ENCODE measurements at places on chromosomes 2 and 18. TPM values are rescaled to one million over a fixed set of nuclear protein-coding genes. Genes with fewer than 3 reads are reported as not detected.

- DNase-seq: no peak
- peaks cover 18% of the 10 kb centered on the region for H3K27me3 ChIP-seq
- H3K27ac ChIP-seq: no peak overlapping the region
- no peak overlapping the region for H3K4me3 ChIP-seq
Measured at GRCh38 chr2:170404846-170405245, 226.9 kb downstream of the MYO3B start.

GRCh38 chr18:13039806-13040205 lies 48.6 kb downstream of the CEP192 start:
- H3K27me3 ChIP-seq: no peaks in the 10 kb centered on the region
- no peak overlapping the region for H3K4me3 ChIP-seq
- peaks cover 9% of the 10 kb centered on the region for H3K4me1 ChIP-seq
- no peak for DNase-seq

DNA sequence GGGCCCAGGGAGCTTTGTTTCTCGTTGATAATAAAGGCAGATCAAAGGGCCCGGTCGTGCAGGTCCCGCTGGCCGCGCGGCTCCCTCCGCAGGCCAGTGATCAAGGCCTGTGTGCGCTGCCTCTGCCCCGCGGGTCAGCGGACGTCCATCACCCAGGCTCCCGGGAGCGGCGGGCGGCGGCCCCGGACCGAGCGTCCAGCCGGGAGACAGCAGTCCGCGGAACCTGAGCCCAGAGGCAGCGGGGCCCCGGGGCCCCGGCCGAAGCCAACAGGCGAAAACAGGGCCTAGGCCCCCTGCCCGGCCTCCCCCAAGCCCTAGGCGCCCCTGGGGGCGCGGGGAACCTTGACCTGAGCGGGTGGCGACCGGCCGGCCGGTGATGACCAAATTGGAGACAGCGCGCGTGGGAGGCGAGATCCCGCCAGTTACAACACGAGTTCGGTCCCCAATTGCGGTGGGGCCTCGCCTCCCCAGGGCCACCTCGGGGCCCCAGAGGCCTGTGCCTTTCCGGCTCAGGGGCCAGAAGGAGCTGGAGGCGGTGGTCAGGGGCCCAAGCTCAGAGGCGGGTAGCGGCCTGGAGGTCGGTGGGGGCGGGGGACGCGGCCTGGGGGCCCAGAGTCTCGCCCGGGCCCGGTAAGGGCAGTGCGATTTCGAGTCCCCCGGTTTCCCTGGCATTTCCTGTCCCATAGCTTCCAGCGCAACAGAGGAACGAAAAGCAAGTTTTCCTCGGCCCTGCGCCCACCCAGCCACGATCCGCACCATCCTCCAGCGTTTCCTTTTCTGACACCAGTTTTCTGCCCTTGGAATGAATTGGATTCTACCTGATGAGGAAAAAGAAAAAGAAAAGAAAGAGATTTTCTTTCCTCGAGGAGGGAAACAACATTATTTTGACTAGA lies 5.9 kb downstream of the SP9 start:
- DNase-seq: no peak
- no peaks in the 10 kb centered on the region for H3K36me3 ChIP-seq
- peak overlapping the region; percentile 21 for H3K4me3 ChIP-seq
- H3K27ac ChIP-seq: no peak overlapping the region
- peaks cover 56% of the 10 kb centered on the region for H3K27me3 ChIP-seq

The APLF gene
- 4.3 TPM for total RNA-seq

DNA sequence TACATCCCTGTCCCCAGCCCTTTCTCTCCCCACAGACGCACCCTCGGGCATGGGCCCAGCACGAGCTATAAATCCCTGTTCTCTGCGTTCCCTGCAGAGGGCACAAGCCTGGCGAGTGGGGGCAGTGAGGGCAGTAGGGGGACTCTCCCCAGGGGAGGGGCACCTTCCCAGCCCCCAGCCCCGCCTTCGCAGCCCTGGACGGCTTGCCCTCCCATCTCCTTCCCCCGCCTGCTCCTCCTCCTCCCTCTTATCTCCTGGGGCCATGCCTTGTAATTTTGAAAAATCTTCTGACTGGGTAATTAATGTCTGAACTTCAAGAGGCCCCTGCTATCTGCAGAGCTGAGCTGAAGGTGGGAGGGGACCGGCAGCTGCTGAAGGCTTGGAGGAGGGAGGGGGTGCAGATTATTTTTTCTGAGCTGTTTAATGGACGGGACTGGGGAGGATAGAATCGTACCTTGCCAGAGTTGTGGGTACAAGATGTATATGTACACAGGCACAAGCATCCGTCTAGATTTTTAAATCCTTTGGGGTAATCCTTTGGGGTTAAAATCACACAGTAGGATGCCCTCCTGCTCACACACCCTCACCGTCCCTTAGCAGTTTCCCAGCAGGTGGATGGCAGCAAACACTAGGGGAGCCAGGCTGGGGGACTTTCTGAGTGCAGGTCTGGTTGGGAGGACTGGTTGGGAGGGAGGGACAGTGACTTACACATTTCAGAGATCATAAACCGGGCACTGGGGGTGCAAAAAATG lies 121.9 kb downstream of the SMAD7 start:
- no peaks in the 10 kb centered on the region for H3K27me3 ChIP-seq
- no peak overlapping the region for H3K27ac ChIP-seq

DNA sequence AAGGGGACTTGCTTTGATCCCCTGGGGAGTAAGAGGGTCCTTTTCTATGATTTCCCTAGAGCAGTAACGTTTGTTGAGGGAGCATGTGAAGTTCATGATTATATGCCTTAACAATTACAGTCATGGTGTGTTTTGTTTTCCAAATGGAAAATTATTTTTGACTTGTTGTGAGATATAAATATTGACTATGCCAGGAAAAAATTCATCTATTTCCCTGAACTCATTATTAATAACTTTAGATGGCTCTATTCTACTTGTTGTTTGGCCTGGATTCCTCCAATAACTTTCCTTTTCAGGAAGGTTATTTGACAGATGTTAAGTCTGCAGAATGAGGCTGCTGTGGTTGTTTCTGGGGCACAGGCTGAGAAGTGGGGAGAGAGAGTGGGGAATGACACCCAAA lies 72.1 kb upstream of the LMAN1 start:
- no peaks in the 10 kb centered on the region for H3K4me1 ChIP-seq
- H3K36me3 ChIP-seq: no peaks in the 10 kb centered on the region
- no peak for DNase-seq
- peaks cover 9% of the 10 kb centered on the region for H3K27me3 ChIP-seq
- H3K27ac ChIP-seq: no peak overlapping the region

The TMEM163 gene
- 0.11 TPM for total RNA-seq

- H3K27ac ChIP-seq: peak overlapping the region; percentile 92
- H3K4me1 ChIP-seq: peaks cover 57% of the 10 kb centered on the region
- peaks cover 21% of the 10 kb centered on the region for H3K36me3 ChIP-seq
- peak overlapping the region; percentile 46 for H3K4me3 ChIP-seq
- H3K27me3 ChIP-seq: no peaks in the 10 kb centered on the region
Measured at GRCh38 chr2:7523481-7524120, 606.4 kb downstream of the RNF144A start.

- H3K27me3 ChIP-seq: peaks cover 4% of the 10 kb centered on the region
- no peak overlapping the region for H3K4me3 ChIP-seq
- no peak overlapping the region for H3K27ac ChIP-seq
- no peaks in the 10 kb centered on the region for H3K4me1 ChIP-seq
- DNase-seq: peak; percentile 6
Measured at GRCh38 chr2:56130463-56131070, 53.2 kb upstream of the CCDC85A start.

DNA sequence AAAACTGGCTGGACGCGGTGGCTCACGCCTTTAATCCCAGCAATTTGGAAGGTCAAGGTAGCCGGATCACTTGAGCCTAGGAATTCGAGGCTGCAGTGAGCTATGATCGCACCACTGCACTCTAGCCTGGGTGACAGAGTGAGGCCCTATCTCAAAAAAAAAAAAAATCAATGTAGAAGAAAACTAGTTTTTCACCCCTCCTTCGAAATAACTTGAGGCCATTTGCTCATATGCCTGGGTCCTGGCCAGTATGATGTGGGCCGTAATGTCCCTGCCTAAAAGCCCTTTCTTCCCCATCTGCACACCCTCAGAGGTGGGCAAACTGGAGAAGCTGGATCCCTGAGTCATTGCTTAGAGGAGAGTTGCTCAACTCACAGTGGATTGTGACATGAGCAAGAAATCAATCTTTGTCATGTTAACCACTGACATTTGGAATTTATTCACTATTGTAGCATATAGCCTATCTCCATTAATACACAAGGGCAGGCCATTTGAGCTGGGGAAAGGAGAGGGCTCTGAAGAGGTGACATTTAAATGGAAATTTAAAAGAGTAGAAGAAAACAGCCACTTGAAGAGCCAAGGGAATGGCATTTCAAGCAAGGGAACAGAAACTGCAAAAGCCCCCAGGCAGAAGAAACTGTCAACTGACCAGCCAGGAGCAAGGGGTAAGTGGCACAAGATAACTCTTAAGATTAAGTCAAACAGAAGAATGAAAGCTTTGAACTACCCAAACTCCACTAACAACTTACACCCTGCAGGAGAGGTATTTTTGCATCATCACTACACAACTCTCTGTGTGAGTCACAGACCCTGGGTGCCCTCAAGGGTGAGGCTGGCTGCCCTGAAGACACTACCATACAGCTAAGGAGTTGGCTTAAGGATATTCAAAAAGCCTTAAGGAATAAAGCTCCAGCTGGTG lies 7.6 kb upstream of the METTL21A start:
- peaks cover 10% of the 10 kb centered on the region for H3K4me1 ChIP-seq
- no peak overlapping the region for H3K27ac ChIP-seq
- H3K27me3 ChIP-seq: no peaks in the 10 kb centered on the region
- H3K4me3 ChIP-seq: no peak overlapping the region
- no peaks in the 10 kb centered on the region for H3K36me3 ChIP-seq

GRCh38 chr18:60193780-60194179 lies 178.8 kb downstream of the MC4R start:
- no peaks in the 10 kb centered on the region for H3K36me3 ChIP-seq
- no peak overlapping the region for H3K4me3 ChIP-seq
- DNase-seq: no peak
- no peak overlapping the region for H3K27ac ChIP-seq
- peaks cover 2% of the 10 kb centered on the region for H3K27me3 ChIP-seq

DNA sequence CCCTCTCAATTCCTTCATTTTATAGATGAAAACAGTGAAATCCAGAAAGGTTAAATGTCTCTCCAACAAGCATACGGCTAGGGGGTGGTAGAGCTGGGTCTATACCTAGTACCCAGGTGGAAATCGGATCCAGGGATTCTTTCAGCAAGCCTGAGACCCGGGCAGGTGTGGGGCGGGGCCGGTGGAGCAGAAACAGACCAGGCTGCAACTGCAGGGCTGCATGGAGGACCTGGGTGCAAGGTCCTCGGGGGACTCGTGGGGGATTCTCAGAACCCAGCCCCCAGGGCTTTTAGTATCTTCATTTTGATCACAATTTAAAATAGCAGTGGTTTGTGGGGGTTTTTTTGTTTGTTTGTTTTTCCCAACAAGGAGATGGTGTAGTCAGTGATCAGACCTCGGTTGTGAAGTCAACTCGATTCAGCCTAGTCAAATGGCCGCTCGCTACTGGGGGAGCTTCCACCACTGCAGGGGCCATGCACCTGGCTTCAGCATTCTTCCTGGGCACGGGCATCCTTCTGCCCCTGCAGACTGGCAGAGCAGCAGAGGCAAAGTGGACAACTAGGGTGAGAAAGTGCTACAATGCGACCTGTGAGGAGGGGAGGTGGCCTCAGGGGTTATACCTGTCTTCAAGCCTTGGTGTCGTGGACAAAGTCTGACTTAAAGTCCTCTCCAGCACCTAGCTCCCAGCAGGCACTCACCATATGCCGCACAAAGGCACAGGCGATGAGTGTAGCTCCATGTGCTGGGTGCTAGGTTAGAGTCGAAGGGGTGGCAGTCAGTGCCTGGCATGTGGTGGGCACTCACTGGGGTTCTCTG lies 46.3 kb downstream of the GORASP2 start:
- H3K4me1 ChIP-seq: peaks cover 10% of the 10 kb centered on the region
- no peak overlapping the region for H3K27ac ChIP-seq
- no peaks in the 10 kb centered on the region for H3K27me3 ChIP-seq
- DNase-seq: no peak

- H3K4me1 ChIP-seq: peaks cover 57% of the 10 kb centered on the region
- no peak overlapping the region for H3K4me3 ChIP-seq
- no peak for DNase-seq
- H3K27me3 ChIP-seq: no peaks in the 10 kb centered on the region
- H3K36me3 ChIP-seq: peaks cover 17% of the 10 kb centered on the region
- no peak overlapping the region for H3K27ac ChIP-seq
Measured at GRCh38 chr2:233402346-233402745, 48.1 kb downstream of the DGKD start.

DNA sequence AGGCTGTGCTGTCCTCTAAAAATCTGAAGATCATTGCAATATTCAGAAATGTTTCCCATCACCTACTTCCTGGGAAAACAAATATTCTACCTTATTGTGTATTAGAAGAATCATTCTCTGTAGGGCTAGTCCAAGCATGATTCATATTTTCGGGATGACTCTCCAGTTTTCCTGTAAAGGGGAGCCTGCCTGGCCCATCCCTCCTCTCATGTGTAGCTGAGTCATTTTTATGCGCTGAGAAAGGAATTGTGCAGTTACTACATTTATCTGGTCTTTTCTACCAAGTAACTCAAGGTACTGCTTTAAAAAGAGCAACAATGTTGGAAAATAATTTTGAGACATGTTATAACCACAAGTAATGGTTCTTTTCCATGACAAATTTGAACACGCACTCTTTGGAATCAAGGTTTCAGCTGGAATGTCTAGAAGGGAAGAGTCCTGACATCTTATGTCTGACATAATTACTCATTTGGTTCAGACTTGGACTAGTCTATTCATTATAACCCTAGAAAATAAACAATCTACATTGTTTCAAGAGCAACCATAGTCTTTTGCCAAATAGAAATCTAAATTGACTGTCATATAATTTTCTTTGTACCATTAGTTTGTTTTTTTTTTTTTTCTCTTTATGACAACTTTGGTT lies 6.6 kb downstream of the DSG3 start:
- DNase-seq: no peak
- no peak overlapping the region for H3K4me3 ChIP-seq
- H3K4me1 ChIP-seq: no peaks in the 10 kb centered on the region
- H3K36me3 ChIP-seq: no peaks in the 10 kb centered on the region
- H3K27ac ChIP-seq: no peak overlapping the region
- no peaks in the 10 kb centered on the region for H3K27me3 ChIP-seq

DNA sequence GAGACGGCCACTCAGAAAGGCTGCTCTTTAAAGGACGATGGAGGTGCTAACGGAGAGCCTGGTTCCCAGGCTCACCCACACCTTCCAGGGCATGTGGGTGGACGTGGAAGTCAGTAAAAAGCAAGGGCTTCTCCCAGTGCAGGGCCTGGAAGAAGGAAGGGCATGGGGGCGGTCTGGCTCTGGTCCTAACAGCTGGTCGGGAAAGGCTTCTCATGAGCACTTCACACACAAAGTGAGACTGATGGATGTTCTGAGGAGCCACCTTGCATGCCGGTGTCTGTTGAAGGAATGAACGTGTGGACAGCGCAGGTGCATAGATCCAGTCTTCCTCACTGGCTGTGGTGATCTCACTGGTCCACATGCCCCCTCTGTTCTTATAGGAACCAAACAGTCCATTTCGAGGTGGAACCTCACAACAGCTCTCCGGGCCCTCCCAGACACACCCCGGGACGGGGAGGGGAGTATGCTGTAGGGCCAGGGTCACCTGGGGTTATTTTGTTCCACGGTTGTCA lies 90.6 kb upstream of the UXS1 start:
- H3K27me3 ChIP-seq: peaks cover 2% of the 10 kb centered on the region
- H3K4me3 ChIP-seq: no peak overlapping the region
- H3K4me1 ChIP-seq: no peaks in the 10 kb centered on the region
- no peak for DNase-seq

- peaks cover 34% of the 10 kb centered on the region for H3K27me3 ChIP-seq
- H3K36me3 ChIP-seq: no peaks in the 10 kb centered on the region
- no peak overlapping the region for H3K4me3 ChIP-seq
Measured at GRCh38 chr2:23393722-23394121, 8.7 kb downstream of the KLHL29 start.

Measured in activated CD4-positive, alpha-beta T cell treated with anti-CD3 and anti-CD28 coated beads for 36 hours (primary cell).